T-helper 2 cell treated with Interferon-gamma antibody and Interleukin-4, amounts not matched to agents 5 μg/mL and 100 μg/mL, for 36 hours (primary cell): ENCODE measurements at places on chromosomes 3 and 15.

- no peak for DNase-seq
These were observed 82.5 kb upstream of the DCBLD2 start for GRCh38 chr3:98984024-98984423.

DNA sequence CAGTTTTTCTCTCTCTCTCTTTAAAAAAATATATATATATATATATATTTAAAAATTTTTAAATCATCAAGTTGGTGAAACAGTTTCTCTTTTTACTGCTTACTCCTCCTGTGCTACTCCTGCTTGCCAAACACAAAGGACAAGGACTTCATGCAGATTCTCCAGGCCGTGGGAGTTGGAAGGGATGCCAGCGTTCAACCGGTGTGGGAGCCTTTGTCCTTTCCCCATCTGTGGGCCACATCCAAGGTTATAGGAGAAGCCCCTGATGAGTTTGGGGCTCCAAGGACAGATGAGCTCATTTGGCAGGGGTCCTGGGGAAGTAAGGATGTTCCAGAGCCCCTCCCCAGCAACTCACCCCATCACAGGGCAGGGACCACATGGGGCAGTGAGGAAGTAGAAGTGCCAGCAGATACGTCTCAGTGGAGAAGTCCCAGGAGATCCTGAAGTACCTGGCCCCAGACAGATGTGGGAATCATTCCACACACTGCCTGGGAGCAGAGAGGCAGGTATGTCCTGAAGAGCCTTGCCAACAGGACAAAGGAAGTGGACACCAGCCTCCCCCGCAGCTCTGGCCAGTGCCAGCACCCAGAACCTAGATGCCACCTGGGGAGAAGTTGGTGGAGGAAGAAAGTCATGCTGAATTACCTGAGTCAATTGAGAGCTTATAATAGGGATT lies 36.6 kb downstream of the CCK start:
- no peak for DNase-seq

DNA sequence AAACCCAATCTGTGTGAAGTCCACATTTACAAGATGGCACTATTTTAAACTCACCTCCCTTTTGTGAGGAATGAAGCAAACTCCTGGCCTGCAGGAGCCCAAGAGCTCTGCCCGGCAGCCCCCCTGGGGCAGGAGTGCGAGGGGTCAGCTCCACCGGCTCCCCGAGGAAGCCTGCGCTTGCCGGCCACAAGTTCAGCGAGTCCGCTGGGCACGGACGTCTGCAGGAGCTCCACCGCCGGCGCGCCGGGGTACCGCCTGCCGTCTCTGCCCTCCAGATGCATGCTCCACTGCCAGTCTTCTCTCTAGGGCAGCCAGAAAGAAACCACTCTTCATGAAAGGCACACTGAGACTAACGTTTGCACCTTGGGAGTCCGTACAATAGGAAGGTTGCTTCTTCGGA lies 17.5 kb downstream of the OCA2 start:
- DNase-seq = no peak

DNA sequence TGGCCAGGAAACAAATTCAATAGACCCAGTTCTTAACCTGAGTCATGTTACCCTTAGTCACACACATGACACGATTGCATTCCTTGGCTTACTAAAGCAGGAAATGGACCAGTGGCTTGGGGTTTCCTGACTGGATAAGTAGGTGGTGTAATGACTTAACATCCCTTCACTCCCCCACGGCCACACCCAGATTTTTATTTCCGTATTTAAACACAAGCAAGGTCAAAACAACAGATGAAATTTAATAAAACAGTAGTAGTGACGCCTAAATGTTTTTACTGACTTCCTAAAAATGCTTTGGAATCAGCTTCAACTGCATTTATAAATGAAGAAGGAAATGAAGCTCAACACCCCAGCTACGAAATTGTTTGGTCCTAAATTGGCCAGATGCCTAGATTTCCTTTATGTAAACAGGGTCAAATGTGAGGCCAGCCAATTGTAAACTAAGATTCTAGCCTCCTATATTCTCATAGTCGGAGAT lies 324.3 kb downstream of the CHST2 start:
- peak; percentile 48 for DNase-seq

DNA sequence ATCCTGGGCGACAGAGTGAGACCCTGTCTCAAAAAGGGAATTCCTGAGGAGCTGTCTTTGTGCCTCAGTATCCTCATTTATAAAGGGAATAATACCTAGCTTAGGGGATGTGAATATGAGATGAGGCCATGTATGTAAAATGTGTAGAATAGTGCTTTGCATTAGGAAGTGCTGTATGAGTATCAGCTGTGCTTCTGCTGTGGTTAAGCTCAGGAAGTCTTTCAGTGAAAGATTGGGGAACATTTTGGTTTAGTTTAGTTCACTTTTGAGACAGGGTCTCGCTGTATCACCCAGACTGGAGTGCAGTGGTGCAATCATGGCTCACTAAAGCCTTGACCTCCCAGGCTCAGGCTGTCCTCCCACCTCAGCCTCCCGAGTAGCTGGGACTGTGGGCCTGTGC lies 10.6 kb downstream of the THUMPD3 start:
- DNase-seq = no peak

DNA sequence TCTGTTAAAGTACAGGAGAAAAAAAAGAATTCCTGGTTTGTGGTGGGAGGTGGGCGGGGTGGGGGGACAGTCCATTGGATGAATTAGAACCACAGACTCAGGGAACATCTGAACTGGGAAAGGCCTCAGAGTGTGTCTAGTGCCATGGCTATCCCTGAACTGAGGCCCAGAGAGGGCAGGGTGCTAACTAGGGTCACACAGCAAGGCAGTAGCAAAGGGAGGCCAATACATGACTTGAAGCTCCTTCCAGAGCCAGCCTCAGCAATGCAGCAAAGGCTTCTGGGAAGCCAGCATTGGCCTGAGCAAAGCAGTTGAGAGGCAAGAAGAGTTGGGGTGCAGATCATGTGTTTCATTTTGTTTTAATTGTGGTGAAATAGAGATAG lies 85.4 kb downstream of the SMAD6 start:
- DNase-seq = no peak

DNA sequence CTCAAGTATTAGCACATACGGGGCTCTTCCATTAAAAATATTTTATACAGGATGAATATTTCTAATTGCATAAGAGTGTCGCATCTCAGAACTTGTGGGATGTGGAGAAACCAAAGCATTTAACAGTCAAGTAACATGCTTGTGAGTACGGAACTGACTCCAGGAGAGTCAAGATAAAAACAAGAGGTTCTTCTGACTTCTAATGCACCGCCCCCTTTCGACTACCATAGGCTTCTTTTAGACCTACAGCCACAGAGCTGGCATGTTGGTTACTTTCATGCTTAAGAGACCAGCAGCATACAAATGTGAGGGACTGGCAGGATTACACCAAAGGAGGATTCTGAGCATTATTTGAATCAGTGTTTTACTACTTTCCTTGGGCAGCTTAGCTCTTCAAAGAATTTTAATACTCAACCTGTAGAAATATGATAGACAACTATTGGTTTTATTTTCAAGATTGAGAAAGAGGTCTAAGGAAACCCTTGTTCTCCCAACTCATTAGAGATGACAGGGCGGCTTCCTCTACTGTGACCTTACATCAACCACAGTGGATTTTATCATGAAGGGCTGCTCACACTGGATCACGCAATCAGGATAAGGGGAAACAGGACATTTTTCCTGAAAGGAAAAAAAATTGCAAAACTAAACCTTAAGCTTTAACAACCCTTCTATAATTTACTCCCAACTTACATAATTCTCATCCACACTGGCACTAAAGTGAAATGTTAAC lies 14.0 kb downstream of the ETV5 start:
- DNase-seq = no peak

DNA sequence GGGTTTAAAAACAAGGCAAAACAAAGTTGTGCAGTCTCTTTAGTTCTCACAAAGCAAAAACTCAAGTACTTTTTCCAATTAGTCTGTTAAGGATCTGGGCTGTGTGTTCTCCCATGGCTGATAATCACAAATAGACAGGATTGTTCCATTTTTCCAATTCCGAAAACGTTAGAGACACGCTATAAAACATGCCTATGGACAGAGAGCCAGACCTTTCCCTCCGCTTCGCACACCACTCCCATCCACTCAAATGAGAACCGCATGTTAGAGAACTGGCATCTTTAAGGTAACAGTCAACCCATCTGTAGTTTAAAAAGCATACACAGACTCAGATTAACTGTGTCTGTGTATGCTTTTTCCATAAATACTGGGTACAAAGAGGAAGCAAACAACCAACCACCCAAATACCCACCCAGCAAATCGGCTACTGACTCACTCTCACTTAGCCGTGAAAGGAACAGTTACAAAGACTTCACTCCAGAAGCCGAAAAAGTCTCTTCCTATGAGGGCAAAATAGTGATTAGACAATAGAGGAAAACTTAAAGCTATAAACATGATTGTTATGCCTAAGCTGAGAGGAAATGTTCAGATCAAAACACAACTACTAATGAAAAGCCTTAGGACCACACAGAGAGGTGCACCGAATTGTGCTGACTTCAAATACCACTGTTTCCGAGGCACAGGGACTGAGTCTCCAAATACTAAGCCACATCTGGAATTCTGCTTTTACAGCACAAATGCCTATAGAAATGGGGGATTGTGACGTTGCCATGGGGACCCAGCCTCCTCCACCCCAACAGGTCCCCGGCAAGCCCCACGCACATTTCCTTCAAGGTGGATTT lies 36.1 kb downstream of the IL17RD start:
- DNase-seq = no peak

GRCh38 chr3:31929826-31930502 lies 51.1 kb downstream of the OSBPL10 start:
- no peak for DNase-seq

GRCh38 chr3:46579756-46580286 lies 13.7 kb upstream of the LRRC2 start:
- no peak for DNase-seq

DNA sequence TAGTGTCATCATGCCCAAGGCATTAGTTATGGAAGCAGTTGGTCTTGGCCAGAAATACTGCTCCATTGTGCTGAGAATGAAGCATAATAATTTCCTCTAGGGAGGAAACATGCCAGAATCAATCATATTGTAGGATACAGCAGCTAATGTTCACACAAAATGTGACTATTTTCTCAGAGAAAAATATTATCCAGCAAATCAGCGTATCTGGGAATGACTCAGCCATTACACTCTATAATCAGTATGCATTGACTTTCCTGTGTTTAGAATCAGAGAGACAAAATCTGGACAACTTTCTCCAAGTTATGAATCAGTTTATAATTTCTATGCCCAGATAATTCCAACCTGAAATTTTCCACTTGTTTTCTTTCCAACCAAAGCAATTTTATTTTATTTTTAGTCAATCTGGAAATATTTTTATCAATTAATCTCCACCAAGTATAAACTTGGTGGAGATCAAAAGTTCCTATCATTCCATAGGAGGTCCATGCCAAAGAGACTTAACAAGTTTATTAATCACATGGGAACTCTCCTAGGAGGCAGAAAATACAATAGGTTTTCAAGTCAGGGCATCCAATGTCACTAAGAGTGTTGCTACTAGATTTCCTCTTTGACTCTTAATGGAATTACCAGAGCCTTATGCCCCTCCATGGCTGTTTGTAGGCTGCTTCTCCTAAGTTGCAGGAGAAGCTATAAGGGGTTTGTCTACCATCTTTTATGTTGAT lies 36.4 kb downstream of the SUCNR1 start:
- DNase-seq = no peak

- no peak for DNase-seq
These were observed 50.6 kb downstream of the SERP1 start for GRCh38 chr3:150495563-150496168.

DNA sequence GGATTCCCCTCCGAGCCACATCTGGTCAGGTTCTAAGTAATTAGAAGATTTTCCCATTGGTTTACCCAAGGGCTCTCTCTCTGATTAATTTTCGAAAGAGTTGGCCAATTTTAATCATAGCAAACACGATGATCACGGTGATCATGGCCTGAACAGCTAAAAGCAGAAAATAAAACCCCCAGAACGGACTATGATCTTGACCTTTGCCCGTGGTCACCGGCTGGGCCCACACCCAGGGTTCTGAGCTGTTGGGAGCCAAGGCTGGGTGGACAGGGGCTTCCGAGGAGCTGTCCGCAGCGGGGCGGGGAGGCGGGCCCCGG lies 2.6 kb downstream of the GP5 start:
- no peak for DNase-seq

- no peak for DNase-seq
These were observed 9.2 kb downstream of the NDUFB5 start for GRCh38 chr3:179613807-179614206.

GRCh38 chr15:48317221-48317620 lies 14.0 kb upstream of the DUT start:
- no peak for DNase-seq

DNA sequence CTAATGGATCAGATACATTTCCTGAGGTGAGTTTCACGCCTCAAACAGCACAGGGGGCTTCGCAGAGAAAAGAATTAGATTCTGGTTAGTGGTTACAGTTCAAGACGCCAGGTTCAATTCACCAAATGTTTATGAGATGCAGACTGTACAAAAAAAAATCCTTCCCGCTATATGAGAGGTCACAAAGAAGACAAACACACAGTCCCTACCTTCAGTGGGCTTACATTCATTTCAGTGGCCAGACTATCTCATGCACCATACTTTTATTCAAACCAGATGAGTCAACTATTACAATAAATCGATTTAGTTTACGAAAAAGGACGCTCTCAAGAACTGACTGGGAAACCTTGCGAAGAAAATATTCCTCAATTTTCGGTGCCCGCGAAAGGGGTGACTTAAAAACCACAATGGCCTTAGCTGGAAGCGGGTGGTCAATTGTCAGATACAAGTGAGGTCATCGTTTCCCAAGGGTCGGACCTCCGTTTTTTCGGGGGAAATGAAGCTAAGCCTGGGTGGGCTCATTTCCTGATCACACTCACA lies 695 bp downstream of the METTL6 start:
- DNase-seq = no peak

- no peak for DNase-seq
These were observed 337.2 kb upstream of the DNAJC19 start for GRCh38 chr3:181326637-181327223.

- DNase-seq = no peak
These were observed 130.6 kb downstream of the STAG1 start for GRCh38 chr3:136621628-136622027.

- DNase-seq = no peak
These were observed 52.3 kb upstream of the ADAMTS9 start for GRCh38 chr3:64739971-64740631.

DNA sequence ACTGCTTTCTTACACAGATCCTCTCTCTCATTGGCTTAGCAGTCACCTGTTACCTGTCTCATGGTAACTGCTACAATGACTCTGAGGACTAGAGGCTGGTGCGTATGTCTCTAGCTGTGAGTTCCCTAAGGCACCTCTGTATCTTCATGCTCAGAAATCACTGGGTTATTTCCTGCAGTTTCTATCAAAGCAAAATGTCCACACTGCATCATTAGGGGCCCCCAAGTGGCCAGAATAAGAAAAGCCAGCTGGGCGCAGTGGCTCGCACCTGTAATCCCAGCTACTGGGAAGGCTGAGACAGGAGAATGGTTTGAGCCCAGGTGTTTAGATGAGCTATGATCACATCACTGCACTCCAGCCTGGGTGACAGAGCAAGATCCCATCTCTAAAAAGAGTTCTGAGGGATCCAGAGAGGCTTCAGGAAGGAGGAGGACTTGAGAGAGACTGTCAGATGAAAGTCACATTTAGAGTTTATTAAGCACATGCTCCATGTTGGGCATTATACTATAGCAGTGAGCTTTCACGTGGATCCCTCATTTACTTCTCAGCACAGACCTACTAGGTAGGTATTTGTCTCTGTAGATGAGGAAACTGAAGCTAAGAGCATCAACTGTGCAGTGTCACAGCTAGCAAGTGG lies 2.3 kb upstream of the VPS18 start:
- peak; percentile 18 for DNase-seq
